ENCODE measurements at places on chromosomes 1 and 21.

DNA sequence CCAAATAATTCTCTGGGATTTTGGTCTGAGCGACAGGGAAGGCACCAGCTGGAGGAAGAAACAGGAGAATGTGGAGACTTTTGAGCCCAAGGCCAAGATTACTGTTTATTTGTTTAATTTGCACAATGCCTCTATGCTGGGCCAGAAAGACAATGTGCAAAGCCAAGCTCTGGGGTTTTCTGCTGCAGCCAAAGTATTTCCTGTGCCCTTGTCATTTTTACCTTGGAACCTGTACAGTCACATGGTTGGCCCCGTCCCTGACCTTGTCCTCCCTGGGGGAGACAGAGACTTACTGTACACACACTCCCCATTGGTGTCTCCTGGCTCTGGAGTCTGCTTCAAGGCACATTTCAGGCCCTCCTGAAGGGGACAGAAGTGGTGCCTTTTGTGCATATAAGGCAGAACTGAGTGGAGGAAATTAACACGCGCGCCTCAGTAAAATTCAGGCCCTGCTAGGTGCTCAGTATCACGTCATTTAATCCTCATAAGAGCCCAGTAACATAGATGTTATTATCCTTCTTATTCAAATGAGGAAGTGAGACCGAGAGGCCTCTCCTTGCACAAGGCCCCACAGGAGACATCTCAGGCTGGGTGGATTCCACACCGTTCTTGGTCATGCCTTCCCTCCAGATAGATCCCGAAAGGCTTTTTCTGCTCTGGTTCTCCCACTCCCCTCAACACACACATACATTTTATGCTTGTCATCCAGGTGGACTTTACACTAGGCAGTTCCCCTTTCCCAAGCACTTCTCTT lies 21.1 kb downstream of the C1orf115 start:
- no peak for DNase-seq

GRCh38 chr1:234943836-234944402 lies 184.7 kb downstream of the TOMM20 start:
- DNase-seq = no peak

DNA sequence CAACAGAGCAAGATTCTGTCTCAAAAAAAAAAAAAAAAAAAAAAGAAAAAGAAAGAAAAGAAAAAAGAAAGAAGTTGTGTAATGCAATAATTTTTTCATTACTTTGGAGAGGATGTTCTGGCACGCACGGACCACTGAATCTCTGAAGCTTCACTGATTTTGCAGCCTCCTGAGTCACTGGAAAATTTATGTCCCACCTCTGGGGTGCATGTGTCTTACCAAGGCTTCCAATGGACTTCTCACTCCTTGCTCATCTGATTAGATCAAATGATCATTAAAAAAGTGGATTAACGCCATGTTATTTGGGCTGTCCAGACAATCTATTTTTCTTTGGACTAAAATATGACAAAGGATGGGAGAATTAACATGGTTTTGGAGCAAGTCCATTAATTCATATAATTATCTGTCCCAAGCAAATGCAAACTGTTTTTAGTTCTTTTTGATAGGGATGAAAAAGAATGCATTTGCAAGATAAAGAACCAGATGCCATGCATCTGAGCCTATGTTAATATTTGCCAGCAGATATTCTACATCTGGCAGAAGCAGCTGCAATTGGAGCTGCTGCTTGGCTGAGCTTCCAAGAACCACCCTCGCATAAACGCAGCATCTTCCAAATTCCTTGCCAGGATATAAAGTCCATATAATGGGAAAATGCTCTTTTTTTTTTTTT lies 10.1 kb upstream of the MAP1LC3C start:
- DNase-seq = no peak

DNA sequence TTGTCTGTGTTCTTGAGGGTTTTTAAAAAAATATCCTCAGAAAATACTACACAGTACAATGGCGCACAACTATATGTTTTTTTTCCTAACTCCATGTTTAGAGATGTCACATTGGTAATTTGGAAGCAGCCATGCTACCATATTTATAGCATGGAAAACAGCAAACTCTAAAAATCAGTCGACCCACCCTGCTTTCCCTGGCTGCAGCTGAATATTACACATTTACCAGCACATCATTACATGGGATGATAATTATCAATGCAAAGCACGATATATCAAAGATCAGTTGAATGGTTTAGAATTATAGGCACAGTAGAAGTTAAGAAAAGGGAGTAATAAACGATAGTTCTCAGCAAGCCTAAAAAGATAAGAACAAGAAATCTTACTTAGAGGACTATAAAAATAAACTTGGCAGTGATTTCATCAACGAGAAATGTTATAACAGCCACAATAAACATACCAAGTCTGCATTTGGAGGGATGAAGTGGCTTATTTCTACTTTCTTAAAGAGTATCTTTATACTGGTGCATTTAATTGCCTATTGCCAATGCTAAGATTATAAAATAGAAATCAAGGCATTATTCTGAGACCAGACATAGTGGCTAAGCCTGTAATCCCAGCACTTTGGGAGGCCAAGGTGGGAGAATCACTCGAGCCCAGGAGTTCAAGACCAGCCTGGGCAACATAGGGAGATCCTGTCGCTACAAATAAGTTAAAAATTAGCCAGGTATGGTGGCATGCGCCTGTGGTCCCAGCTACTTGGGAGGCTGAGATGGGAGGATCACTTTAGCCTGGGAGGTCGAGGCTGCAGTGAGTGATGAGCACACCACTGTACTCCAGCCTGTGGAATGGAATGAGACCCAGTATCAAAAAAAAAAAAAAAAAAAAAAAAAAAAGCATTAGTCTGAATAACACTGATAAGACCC lies 43.4 kb downstream of the WDR64 start:
- DNase-seq = no peak

- DNase-seq = no peak
Measured at GRCh38 chr1:161033751-161034150, 5.0 kb downstream of the TSTD1 start.

DNA sequence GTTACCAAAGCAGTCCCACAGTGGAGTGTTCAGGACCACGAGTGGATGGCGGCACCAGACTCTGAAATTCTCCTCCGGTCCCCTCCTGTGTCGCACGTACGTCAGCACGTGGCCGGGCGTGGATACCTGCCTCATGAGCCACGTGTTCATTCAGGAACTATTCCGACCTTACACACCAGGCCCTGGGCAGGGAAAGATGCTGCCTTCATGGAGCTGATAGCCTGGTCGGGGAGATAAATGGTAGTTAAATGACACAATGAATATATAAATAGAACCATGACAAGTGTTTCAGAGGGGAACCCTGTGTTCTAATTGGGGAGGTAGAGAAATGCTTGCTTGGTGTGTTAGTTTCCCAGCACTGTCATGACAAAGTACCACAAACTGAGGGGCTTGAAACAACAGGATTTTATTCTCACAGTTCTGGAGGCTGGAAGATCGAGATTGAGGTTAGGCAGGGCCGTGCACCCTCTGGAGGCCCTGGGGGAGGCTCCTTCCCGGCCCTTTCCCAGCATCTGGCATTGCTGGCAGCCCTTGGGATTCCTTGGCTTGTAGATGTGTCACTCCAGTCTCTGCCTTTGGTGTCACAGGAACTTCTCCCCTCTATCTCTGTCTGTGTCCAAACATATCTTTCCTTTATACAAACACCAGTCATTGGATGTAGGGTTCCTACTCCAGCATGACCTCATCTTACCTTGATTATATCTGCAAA lies 28.9 kb upstream of the GPR137B start:
- DNase-seq = no peak

DNA sequence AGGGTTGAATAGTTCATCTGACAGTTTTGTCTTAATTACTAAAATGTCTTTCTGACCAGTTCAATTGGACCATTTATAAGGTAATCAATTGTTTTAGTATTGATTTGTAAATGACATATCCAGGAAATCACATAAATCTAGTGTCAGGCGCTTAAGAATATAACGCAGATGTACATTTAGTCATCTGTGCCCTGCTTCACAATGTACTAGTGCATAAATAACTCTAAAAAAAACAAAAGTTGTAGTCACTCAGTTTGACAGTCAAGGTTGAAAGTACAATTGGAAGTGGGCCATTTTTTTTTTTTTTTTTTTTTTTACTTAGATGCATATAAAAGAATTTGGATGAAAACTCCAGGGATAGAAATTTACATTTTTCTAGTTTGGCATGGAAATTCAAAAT lies 490.4 kb downstream of the PTPRC start:
- no peak for DNase-seq

DNA sequence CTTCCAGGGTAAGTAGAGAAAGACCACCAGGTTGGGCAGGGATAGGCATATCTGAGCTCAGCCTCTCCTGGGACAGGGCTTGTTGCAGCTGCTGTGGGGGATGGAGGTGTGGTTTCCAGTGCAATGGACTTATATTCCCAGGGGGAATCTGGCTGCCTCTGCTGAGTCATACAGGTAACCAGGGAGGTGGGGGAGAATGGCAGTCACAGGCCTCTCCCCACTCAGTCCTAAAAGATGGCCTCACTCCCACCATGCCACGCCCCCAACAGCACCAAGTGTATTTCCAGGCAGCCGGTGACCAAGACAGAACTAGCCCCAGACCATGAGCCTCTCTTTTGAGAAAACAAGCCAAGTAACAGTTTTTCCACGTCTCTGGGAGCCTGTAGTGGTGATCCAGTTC lies 1240.7 kb downstream of the BRINP3 start:
- no peak for DNase-seq

- DNase-seq = no peak
Measured at GRCh38 chr1:181222972-181223505, 134.5 kb downstream of the IER5 start.

- no peak for DNase-seq
Measured at GRCh38 chr1:29636936-29637335, 400.6 kb downstream of the PTPRU start.

- no peak for DNase-seq
Measured at GRCh38 chr1:26388791-26389445, 16.4 kb upstream of the ZNF683 start.

DNA sequence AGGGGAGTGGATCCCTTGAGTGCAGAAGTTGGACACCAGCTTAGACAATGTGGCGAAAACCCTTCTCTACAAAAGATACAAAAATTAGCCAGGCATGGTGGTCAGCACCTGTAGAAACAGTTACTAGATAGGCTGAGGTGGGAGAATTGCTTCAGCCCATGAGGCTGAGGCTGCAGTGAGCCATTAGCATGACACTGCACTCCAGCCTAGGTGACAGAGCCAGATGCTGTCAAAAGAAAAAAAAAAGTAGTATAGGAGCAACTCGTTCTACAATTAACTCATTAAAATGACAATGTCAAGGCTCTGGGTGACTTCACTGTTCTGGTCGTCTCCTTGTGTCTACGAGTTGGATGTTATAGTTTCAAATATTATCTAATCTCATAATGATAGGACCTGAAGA lies 370.6 kb upstream of the NCAM2 start:
- no peak for DNase-seq

DNA sequence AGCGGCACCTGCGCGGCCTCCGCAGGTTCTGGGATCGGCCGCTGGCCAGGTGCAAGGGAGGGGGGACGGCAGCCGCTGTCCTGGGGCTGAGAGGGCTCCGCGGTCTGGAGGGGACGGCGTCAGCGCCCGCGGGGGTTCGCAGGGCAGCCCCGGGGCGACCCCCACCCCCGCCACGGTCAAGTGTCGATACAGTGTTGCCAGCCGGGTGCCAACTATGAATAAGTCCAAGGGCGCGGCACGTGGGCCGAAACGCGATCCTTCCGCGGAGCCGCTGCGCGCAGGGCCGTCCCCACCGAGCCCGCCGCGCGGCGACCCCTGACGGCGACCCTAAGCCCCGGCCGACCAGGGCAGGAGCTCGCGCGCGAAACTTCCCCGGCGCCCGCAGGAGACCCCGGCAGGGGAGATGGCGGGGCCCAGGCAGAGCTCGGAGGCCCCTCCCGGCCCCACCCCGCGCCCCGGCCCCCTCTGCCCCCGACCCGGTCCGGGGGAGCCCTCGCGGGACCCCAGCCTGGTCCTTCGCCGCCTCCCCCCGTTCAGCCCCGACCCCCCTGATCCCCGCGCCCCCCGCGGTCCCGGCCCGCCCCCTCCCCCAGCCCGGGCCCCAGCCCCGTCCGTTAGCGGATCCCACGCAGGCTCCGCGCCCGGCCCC lies 586 bp upstream of the AGPAT3 start:
- DNase-seq = no peak

- DNase-seq = no peak
Measured at GRCh38 chr1:154448331-154448811, 43.2 kb downstream of the IL6R start.
